ENCODE measurements at places on chromosomes 2 and 18.

GRCh38 chr2:6526093-6526824 lies 339.4 kb downstream of the CMPK2 start:
- peak; percentile 42 for DNase-seq

- DNase-seq: no peak
Observed at GRCh38 chr2:162085090-162085891, 11.3 kb upstream of the DPP4 start.

GRCh38 chr2:176851889-176852483 lies 360.6 kb upstream of the HNRNPA3 start:
- DNase-seq: no peak

DNA sequence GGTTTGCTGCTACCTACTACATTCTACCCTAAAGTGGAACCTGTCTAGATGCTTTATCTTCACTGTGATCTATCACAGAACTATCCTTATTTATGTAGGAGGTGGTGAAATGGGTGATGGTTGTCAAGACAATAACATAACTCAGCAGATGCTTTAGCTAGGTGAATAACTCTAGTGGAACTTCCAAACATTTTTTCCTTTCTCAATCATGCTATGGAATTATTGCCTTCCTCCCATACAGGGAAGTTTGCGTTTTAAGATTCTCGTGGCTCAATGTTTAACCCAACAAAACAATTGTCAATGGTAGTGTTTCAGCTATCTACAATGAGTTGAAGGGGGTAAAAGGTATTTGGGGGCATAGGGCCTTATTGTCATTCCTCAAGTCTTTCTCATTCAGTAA lies 82.6 kb upstream of the GLI2 start:
- no peak for DNase-seq

GRCh38 chr2:11071211-11071610 lies 84.1 kb upstream of the SLC66A3 start:
- peak; percentile 43 for DNase-seq

GRCh38 chr2:180983468-180984242 lies 3.2 kb downstream of the UBE2E3 start:
- DNase-seq: peak; percentile 16

DNA sequence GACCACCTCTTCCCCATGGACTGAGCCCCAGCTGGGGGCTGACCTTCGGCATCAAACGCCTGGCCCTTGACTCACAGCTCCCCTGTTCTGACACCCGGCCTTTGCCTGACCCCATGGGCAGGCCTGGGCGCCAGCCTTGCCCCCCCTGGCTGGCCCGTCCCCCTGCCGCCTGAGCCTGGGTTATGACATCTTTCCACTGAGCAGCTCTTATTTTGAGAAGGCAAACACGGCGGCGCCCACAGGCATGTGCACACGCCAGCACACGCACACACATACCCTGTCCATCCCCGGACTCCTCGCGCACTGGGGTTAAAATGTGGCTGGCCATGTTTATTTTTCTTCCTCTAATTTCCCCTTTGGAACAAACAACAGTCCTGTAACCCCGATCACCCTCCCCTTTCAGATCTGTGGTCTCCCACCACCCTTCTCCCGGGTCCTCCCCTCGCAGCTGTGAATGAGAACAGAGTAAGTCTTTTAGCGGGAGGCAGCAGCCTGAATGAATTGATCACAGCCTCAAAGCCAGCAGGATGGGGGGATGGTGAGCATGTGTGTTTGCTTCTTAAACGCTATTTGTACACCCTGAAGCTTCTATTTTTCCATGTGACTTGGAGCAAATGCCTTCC lies 11.8 kb upstream of the ATOH8 start:
- DNase-seq: no peak

- peak; percentile 11 for DNase-seq
Observed at GRCh38 chr2:182946958-182947369, 80.5 kb upstream of the FRZB start.

DNA sequence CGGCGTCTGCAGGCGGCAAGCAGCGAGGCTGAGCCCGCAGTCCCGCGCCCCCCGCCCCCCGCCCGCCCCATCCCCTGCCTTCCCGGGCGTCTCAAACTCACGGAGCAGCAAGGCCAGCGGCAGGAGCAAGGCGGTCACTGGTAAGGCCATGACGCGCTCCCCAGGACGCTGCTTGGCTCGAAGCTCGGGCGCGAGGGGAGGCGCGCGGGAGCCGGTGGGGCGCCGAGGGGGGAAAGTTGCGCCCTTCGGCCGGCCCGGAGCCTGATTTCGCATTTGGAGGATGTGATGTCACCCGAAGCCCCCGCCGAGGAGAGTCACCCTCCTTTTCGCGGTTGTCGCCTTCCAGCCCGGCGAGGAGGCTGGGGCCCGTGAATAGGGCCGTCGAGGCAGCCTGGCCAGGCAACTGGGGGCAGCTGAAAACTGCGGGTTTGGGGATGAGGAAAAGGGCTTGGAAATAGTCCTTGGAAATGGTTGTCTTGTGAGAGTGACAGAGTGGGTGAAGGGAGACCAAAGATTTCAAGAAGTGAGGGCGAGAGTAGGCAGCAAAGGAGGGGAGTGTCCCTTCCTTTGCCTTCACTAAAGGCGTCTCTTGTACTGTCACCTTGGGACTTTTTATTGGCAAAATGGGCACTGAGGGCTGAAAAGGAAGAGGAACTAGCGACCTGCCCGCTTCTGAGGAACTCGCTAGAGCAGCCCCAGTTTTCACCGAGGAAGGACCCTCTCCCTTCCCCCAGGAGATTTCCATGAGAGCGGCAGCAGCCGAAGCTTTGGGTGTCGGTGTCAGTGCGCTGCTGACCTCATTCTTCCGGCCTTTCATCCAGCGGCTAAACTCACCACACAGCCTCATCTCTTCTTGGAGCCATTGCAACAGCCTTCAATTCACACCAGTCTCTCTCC lies at the start of gene CD8A:
Gene CD8A (minus strand): TSS at position 238 of the 897 bp plus-strand sequence. CDS start 88 bp downstream, at position 150.
- DNase-seq: no peak

GRCh38 chr2:220521551-220521950 lies 894.1 kb downstream of the SLC4A3 start:
- no peak for DNase-seq

All from BE2C (cell line).